ENCODE measurements at places on chromosomes 3 and 15.

DNA sequence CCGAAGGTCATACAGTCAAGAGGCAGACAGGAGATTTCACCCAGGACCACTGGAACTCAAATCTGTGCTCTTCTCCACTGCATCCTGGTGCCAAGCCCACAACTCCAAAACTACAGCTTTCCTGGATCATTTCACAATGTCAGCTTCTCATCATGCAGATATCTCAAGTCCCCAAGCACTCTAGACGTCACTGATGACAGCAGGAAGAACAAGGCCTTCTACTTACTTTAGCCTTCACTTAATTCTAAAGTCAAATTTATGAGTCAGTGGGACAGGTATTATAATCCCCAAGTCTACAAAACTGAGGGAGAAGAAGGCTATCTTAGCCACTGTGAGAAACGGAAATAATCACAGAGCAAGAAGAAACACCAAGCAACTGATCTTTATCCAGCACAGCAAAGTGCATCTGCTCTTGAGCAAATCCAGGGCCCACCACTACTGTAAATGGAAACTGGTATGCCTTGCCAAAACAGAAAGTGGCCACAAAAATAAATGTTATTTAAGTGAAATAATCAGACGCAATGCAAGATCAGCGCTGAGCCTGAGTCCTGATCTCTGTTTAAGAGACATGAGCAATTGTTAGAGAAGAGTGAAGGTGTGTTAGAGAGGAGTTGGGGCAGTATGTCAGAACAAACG is 928 bp downstream of the RAD18 start:
- peak; percentile 5 for DNase-seq

DNA sequence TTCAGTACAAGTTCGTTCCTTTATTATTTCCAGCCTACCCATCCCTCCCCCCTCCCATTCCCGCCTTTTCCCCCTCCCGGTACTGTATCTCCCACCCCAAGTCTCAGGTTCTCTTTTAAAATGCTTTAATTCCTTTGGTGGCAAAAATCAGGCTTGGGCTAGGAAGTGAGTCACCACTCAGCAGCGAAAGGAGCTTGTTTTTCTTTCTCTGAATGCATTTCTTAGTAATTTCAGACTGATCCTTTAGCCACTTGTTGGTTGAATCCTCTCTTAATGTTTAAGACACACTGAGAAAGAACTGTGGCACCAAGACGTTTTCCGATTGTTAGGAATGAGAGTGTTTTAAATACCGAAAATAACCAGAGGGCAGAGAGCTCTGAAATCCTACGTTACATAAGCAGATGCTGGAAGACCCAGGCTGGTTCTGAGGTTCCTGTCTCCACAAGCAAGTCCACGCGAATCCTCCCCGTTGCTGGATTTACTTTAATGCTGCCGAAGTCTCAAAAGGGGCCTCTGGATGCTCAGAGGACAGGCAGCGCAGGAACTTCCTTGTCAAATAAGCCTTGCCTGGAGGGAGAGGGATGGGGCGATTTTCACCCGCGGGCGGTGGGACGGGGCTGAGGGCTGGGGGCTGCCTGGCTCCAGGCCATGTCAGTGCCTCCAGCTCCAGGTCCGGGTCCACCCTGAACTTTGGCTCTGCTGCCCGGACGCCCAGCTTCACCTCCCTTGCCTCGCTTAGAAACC is 854 bp upstream of the COL8A1 start:
- no peak for DNase-seq

DNA sequence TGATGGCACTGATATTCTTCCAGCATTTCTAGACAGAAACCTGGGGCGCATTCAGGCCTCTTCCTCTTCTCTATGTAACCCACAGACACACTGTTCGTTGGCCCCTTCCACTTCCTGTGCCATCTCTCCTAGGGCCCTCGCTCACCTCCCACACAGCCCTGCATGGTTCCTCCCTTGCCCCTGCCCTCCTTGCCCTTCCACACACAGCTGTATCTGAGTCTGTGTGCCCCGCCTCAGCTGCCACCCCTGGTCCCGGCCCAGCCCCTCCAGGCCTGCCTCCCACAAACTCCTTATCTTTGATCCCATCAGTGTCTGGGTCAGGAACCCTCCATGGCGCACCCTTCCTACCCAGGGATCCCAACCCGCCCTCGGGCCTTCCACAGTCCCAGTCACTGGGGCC is 37.9 kb downstream of the RAB6B start:
- no peak for DNase-seq

GRCh38 chr15:95556225-95556624 is 774.3 kb upstream of the NR2F2 start:
- no peak for DNase-seq

- DNase-seq: no peak
Measured at GRCh38 chr15:37015035-37015434, 85.3 kb downstream of the MEIS2 start.

GRCh38 chr3:158789592-158789991 is 12.3 kb upstream of the MFSD1 start:
- no peak for DNase-seq

GRCh38 chr3:134441821-134442220 is 44.0 kb downstream of the ANAPC13 start:
- no peak for DNase-seq

DNA sequence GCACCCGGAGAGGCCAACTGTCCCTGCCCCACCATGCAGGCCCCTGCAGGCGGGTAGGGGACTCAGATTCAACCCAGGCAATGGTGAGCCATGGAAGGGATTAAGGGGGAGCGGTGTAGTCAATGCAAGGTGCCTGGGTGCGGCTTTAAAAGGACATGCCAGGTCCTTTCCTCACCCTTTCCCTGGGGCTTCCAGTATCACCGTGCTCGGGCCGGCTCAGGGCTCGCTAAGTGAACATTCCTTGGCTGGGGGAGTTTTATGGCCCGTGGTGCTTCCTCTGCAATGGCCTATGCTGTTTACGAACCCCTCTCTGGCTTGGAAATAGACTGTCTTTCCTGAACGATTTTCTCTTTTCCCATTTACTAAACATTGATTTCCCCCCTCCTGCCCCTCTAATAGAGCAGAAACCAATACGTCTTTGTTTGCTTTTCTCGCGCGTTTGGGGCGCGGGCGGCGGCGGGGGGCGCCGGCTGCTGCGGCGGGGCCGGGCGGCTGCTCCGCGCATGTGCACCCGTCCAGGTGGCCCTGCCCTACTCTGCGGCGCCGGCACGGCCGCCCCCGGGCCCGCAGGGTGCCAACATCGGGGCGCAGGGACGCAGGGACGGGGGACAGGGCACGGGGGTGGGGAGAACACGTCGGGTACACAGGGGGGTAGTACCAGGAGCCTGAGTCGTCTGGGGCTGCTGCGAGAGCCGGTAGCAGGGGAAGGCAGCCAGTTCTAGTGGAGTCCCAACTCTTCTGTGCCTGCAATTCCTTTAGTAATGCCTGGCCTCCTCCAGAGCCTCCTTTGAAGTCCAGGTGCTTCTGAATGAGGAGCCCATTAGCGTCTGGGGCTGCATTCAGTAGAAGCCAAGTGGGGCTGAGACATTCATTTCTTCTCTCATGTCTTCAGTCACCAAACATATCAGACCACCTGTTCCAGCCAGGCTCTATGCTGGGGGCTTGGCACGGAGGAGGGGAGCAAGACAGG is 26.9 kb upstream of the CACNA2D2 start:
- no peak for DNase-seq

- DNase-seq: no peak
Measured at GRCh38 chr3:151394611-151395010, 10.1 kb upstream of the P2RY12 start.
